Activated CD4-positive, alpha-beta T cell treated with anti-CD3 and anti-CD28 coated beads, Interleukin-2, amount 50 U/mL, for 1 hour (primary cell): ENCODE measurements at places on chromosomes 16 and 17.

DNA sequence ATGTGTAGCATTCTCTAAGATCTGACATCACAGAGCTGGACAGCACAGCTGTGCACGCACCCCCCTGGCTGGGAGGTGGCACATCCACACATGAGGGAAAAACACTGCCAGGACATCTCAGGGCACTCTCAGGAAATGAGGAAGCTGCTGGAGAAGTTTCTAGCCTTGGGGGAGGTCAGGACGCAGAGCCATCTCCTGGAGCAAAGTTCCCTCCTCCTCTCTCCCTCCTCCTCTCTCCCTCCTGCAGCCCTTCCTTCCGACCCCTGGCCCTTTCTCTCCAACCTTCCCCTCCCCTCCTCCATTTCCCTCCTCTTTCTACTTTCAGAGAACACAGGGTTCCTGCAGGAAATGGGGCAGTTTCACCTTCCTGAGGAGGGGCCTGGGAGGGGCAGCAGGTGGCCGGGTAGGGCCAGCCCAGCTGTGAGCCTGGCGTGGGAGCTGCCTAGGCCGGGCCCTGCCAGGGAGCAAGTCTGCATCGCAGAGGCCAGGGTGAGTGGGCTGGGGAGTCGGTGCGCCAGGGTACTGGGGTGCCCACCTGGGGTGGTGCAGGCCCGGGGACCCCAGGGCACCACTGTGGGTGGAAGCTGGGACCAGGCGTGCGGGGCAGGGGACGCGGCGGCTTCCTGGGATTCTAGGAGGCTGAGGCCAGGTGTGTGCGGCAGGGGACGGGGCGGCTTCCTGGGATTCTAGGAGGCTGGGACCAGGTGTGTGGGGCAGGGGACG is at the start of gene DPEP1:
DPEP1 (plus strand) TSS at position 412 of the 723 bp plus-strand sequence. CDS start 16,769 bp downstream, outside the sequence.
- no peak for DNase-seq

DNA sequence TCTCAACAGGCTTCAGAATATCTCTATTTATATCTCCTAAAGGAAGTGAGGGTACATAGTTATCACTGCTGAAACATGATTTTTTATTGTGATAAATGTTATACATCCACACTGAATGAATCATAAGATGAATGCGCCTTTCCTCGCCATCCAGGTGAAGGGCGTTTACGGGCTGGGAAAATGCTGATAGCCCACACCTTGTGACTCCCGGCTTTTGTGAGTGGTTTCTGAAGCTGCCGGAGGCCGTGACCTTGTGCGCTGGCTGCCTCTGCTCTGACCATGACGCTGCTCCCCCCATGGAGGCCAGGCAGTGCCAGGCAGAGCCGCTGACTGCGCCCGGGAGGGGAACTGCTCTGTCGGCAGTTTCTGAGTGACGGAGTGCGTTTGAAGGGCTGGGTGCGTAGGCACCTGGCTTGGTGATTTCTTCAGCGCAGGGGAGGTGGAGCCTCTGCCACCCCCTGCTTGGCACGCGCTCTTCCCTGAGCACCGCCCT is 97.2 kb downstream of the RAP1GAP2 start:
- DNase-seq, result no peak

GRCh38 chr16:11320170-11320569 is 25.1 kb upstream of the RMI2 start:
- no peak for DNase-seq

- no peak for DNase-seq
Observed at GRCh38 chr17:75791254-75791653, 6.6 kb downstream of the UNK start.
